Mucosa of gallbladder (tissue), 1 donor: ENCODE measurements at places on chromosomes 7 and 10. TPM values are rescaled to one million over a fixed set of nuclear protein-coding genes. Genes with fewer than 3 reads are reported as not detected.

DNA sequence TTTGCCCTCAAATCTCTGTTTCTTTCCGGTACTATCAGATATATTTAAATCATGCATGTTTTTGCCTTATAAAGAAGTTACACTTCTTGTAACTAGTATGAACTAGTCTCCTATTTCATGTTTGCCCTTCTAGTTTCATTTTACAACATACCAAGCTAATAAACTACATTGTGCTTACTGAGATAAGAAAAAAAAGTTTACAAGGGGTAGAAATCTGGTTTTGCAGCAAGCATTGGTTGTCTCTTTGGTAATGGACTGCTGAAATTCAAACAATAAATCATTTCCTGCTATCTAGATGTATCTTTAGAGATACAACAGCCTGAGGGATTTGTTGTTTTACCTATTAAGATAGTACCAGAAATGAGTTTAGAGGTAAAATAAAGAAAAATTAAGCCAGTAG, 18.8 kb downstream of the PTTG1IP2 start:
- DNase-seq, result no peak

The NUTM2A gene
- 0.58 TPM for total RNA-seq

The GFRA1 gene
- total RNA-seq, result 18.3 TPM

DNA sequence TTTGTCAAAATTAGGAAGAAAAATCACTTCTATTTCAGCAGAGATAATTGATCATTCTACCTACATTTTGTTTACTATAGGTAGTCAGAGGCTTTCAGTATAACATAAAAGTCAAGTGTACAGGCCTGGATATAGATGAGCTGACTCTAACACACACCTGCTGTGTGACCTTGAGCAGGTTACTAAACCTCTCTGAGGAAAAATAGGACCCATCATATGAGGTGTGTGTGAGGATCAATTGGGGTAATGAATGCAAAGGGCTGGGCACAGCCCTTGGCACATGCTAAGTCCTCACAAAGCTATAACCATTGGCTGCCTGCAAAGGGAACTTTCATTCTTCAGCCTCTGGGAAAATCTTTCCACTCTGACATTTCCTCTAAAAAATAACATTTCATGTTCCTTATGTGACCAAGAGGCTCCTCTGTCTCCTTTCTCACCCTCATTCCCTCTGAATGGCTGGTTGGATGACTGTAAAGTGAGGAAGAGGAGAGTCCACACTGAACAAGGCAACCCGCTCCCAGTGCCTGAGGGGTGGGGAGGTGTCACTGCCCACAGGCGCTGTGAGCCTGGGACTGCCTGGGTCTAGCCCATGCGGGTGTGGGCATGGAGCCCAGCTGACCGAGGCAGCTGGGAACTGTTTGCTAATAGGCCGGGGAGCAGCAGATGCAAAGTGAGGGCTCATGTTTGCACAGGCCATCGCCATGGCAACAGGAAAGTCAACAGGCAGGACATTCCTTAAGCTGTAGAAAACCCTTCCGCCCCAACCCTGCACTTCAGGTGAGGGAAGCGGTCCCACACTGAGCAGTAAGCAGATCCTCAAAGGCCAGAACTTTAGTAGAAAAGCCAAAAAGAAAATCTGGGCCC, 36.8 kb downstream of the MYOF start:
- peak; percentile 97 for DNase-seq

The CPA4 gene
- 0.43 TPM for total RNA-seq

DNA sequence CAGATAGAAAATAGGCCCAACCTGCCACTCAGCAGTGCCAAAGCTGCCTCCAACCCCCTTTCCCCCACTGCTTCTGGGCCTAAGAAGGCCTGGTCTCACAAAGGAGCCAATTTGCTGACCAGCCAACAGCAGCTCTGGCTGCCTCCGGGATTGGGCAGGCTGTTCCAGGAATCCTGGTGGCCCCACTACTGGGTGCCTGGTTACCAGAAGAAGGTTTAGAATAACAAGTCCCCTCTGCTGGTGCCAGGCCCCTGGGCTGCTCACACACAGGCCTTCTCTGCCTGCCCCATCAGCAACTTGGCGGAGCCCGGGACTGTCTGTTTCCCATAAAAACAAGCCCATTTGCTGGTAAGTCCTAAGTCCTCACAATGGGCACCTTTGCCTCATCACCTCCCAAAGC, 1.2 kb downstream of the PHKG1 start:
- no peak for DNase-seq

DNA sequence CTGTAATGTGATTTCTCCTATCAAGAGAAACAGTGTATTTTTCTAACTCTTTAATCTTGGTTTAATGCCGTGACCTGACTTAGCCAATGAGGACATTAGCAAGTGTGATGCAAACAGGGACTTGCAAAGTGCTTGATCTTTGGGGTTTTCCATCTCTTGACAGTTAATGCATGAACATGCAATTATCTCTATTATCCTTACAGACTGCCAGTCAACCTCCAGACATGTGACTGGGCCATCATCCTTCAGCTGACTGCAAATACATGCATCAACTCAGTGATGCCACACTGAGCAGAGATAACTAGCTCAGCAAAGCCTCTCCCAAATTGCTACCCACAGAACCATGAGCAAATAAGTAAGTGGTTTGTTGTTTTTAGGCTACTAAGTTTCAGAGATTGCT, 409.6 kb downstream of the GPAM start:
- no peak for DNase-seq

The CARD11 gene
- 35.8 TPM for total RNA-seq

GRCh38 chr10:32239769-32240168, 107.2 kb downstream of the EPC1 start:
- DNase-seq, result no peak

The ABCC2 gene
- 183 TPM for total RNA-seq

The TFPI2 gene
- total RNA-seq, result 4.0 TPM

The CCNY gene
- total RNA-seq, result 69.3 TPM

DNA sequence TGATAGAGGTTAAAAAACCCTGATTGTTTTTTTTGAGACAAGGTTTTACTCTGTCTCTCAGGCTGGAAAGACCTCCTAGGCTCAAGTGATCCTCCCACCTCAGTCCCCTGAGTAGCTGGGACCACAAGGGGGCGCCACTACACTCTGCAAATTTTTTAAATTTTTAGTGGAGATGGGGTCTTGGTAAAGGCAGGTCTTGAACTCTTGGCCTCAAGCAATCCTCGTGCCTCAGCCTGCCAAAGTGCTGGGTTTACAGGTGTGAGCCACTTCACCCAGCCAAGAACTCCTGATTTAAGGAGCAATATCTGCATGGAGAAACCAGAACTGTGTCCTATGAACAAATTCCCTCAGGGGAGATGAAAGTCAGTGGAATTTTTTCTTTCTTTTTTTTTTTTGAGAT, 7.3 kb upstream of the KLHDC10 start:
- no peak for DNase-seq

- DNase-seq, result no peak
These were observed 49.6 kb downstream of the SYPL1 start for GRCh38 chr7:106062521-106062931.

DNA sequence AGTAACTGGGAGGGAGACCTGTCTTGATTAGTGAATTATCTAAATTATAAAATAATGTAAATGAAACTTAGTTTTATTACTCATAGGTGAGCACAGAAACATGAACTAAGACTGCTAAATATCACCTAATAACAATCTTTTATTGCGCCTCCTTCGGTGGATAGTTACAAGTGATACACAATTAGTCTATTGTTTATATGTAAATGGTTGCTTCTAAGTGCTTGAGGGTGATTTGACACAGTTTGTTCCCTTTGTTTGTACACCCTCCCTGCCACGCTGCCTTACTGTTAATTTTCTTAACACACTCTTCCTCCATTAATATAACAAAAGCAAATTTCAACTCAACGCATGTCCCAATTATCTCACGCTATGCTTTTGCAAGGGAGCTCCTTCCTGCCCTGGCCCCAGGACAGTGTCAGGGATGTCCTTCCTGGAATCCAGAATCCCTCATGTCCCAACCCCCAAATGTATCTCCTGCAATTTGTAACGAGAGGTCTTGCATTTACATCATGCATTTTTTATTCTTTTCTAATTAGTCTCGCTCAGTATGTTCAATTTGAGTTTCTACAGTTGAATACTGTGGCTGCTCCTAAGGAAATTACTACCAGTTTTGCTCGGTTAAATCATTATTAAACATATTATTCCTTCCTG, 4.2 kb downstream of the NPSR1 start:
- DNase-seq, result no peak

DNA sequence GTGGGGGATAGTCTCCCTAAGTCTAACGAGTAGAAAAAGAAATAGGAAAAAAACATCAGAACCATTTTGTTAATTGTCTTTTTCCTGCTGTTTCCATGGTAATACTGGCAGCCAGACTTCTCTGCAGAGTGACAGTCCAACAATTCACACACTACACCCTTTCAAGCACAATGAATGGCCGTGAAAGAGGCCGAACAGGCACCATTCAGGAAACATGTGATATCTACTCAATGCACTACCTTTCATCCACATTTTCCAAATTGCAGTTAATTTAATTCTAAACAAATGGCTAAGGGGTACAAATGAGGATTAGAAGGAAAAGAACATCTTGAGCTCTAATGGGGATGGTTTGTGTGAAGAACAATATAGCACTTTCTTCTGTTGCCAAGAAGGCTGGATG, 358.5 kb upstream of the ANKRD30A start:
- no peak for DNase-seq

The CISD1 gene
- 34.2 TPM for total RNA-seq

GRCh38 chr10:90912174-90912573, 8.7 kb downstream of the ANKRD1 start:
- DNase-seq, result no peak

GRCh38 chr10:80196950-80197315, 8.4 kb downstream of the ANXA11 start:
- DNase-seq, result no peak

- no peak for DNase-seq
These were observed 24.3 kb downstream of the CTTNBP2 start for GRCh38 chr7:117848941-117849340.

DNA sequence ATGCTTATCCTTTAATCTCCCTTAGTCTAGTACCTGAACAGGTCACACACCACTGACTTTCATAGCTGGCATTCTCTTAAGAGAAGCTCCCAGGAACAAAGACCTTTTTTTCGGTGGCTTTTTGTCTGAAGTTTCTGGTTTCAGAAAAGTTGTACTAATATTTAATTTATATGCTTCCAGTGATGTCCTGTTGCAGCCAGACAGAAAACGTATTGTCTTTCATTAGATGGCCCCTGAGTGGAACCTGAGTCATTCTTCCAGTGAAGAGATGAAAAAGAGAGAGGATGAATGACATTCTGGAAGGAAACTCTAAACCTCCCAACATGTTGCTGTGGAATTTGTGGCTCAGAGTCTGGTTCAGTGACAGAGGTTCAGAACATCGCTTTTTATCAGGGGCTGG, 274.8 kb upstream of the TAC1 start:
- DNase-seq, result no peak

DNA sequence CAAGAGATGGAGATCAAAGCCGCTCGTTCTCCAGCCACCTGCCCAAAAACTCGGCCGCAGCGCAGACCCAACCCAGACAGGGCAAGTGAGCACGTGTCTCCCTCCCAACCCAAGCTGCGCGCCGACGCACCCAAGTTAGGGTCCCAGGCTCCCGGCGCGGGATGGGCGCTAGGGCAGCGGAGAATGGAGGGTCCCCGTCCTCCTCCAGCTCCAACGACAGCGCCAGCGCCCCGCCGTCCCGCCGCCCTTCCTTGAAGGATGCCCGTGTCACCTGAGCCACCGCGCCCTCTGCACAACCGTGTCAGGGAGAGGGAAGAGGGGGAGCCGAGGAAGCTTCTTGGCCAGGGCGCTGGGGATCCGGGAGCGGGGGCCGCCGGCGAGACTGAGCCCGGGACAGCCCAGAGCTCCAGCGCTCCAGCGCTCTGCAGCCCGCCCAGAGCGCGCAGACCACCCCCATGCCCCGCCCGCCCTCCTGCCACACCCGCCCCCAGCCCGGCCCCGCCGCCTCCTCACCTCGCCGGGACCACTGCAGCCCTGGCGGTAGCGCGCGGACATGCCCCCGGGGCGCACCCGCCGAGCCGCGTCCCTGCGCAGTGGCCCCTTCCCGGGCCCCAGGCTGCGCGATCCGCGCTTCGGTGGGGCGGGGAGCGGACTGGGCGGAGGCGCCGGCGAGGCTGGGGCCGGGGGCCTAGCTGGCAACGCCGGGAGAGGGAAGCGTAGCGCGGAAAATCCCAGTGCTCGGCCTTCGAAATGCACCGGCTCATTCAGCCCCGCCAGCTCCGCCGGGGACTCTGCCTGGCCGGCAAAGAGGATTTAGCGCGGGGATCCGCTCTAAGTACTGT, at the start of gene SLC16A12:
Gene SLC16A12, minus strand, starts transcription at position 424 of the 842 bp plus-strand sequence. CDS start 73,016 bp downstream, outside the sequence.
- no peak for DNase-seq

The FLNC gene
- 236 TPM for total RNA-seq

The METTL2B gene
- total RNA-seq, result 19.4 TPM

The SYT15 gene
- total RNA-seq, result 1.4 TPM

DNA sequence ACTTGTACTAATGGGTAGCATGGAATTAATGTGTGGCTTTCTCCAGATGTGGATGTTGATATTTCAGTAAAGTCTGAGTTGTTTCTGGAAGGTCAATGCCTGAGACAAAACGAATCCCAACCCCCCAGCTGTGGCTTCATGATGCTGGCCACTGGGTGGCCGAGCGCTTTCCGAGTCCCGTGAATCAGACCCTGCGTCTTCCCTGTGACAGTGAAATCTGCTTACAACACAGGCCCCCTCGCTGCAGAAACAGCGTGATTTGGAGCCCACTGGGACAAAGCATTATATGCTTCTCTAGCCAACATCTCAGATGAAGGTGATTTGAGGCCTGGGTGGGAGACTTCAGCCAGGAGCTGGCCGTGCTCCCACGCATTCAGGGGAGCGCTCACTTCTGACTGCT, 124.7 kb downstream of the WDR37 start:
- DNase-seq, result no peak

GRCh38 chr7:134660961-134661376, 14.3 kb downstream of the BPGM start:
- DNase-seq, result no peak

The TMEM196 gene
- total RNA-seq, result not detected

The CYP2C19 gene
- total RNA-seq, result 188 TPM

- no peak for DNase-seq
These were observed 8.2 kb upstream of the RET start for GRCh38 chr10:43068471-43069210.

DNA sequence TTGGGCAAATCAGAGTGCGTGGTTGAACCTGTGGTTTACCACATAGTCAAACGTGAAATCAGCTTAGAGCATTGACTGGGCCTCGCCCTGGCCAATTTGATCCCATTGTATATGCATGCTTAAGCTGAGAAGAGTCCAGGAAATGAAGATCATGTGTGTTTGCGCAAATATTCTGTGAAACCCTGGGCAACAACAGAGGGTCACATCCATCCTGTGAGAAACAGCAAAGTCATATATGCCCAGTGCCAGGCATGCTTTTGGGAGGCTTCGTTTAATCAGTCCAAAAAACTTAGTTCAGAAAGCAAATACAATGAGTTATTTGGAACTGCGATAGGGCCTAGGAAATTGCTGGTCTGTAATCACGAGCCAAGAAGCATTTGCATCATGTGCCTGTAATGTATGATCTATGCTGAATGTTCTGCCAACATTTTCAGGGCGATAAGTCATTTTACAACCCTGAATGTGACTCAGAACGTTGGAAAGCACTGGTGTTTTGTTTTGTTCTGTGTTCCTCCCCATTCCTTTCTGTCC, 412.1 kb upstream of the CELF2 start:
- DNase-seq, result peak; percentile 10

The CRYGN gene
- total RNA-seq, result 0.43 TPM
